Activated CD4-positive, alpha-beta T cell treated with anti-CD3 and anti-CD28 coated beads, Interleukin-2, Interleukin-6, amounts not matched to agents 100 ng/mL and 50 ng/mL, durations not matched to agents 16 hours and 8 hours (primary cell): ENCODE measurements at places on chromosomes 5 and 9.
A peak's percentile ranks its signal among the peaks of the same experiment; 100 is the strongest.

- no peak for DNase-seq
Measured at GRCh38 chr9:91560301-91560700, 136.7 kb upstream of the NFIL3 start.

DNA sequence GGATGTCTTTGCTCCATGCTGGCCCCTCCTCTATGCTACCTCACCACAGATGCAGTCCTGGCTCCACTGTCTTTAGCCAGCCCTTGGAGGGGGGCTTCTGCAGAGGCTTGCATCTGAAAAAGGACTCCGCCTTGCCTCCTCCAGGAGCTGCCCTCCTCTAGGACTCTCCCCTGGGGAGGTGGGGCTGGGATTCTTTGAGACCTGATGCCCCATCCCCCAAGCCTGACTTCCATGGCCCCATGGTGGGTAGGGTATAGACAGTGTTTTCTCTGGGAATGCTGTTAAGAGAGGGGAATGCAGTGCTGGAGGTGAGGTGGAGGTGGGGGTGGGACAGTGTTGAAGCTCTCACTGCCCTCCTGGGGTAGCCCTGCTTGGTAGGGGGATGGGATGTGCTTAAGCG lies 14.3 kb downstream of the JADE2 start:
- DNase-seq: no peak

- no peak for DNase-seq
Measured at GRCh38 chr9:7212101-7212500, 454.3 kb downstream of the KDM4C start.

- no peak for DNase-seq
Measured at GRCh38 chr5:65808251-65808741, 86.3 kb downstream of the NLN start.

DNA sequence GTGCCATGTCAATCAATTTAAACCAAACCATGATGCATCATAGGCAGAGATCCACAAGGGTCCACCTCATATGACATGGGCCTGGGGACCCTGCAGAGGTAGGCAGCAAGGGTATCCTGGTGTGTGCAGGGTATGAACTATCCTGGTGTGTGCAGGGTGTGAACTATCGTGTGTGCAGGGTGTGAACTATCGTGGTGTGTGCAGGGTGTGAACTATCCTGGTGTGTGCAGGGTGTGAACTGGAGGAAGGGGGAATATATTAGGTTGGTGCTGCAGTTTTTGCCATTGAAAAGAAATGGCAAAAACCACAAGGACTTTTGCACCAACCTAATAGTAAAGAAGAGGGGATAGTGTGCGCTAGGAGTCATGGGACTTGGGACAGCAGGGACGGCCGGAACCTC lies 50.0 kb downstream of the MFAP3 start:
- DNase-seq: no peak

GRCh38 chr5:111869681-111870080 lies 112.7 kb upstream of the NREP start:
- DNase-seq: no peak

- DNase-seq: no peak
Measured at GRCh38 chr9:4086119-4087090, 213.5 kb downstream of the GLIS3 start.

GRCh38 chr9:131804826-131805225 lies 65.0 kb upstream of the RAPGEF1 start:
- no peak for DNase-seq

GRCh38 chr9:110049699-110050450 lies 158.1 kb downstream of the C9orf152 start:
- DNase-seq: peak; percentile 47

DNA sequence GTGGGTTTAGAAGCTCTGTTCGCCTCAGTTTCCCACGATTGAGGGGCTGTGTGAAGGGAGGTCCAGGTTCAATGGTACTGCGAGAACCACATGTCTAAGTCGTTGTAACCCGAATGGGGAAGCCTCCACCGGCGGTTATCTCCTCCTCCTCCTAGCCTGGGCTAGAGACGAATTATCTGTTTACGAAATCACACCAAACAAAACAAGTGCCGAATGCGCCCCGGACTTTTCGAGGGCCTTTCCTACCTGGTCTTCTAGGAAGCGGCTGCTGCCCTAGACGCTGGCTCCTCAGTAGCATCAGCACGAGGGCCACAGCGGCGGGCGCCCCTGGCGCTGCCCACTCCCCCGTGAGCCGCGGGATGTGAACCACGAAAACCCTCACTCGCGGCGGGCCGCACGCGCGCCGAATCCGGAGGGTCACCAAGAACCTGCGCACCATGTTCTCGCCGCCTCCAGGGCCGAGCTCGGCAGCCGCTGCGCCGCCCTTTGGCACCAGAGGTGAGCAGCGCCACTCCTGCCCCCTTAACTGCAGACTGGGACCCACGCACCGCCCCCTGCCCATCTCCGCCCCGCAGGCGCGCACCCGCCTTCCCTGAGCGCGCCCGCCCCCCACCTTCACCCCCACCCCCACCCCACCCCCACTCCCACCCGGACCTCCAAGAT lies at the start of gene CDKN2A:
Gene CDKN2A, minus strand, starts transcription at position 500 of the 663 bp plus-strand sequence.
- peak; percentile 56 for DNase-seq

- no peak for DNase-seq
Measured at GRCh38 chr9:90000925-90001324, 396.1 kb downstream of the GADD45G start.

GRCh38 chr9:25557645-25558300 lies 120.5 kb downstream of the TUSC1 start:
- DNase-seq: no peak

DNA sequence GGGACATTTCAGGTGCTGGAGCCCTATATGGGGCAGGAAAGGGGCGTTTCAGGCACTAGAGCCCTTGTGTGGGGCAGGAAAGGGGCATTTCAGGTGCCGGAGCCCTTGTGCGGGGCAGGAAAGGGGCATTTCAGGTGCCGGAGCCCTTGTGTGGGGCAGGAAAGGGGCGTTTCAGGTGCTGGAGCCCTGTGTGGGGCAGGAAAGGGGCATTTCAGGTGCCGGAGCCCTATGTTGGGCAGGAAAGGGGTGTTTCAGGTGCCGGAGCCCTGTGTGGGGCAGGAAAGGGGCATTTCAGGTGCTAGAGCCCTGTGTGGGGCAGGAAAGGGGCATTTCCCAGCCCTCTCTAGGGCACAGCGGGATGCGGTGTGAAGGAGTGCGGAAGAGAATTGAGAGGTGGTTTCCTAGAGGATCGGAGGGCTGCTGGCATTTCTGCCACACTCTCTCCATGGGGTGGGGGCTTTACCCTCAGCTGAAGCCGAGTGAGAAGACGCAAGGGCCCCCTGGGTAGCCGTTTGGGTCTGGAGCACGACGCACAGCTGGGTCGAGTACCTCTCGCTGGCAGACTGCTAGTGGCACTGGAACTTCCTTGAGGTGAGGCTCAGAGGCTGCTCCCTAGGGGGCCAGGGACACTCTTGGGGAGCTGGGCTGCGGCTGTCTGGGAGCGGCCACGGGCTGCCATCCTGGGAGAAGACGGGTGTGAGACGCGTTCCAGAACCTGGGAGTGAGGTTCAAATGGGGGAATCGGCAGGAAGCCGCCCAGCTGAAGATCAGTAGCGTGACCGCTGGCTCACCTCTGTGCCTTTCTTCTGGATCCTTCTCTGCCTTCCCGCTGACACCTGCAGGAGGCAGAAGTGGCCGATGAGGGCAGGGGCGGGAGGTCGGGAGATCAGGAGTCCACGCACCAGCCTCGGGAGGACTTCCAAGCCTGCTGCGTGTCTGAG lies 122.6 kb upstream of the IRX4 start:
- DNase-seq: no peak

DNA sequence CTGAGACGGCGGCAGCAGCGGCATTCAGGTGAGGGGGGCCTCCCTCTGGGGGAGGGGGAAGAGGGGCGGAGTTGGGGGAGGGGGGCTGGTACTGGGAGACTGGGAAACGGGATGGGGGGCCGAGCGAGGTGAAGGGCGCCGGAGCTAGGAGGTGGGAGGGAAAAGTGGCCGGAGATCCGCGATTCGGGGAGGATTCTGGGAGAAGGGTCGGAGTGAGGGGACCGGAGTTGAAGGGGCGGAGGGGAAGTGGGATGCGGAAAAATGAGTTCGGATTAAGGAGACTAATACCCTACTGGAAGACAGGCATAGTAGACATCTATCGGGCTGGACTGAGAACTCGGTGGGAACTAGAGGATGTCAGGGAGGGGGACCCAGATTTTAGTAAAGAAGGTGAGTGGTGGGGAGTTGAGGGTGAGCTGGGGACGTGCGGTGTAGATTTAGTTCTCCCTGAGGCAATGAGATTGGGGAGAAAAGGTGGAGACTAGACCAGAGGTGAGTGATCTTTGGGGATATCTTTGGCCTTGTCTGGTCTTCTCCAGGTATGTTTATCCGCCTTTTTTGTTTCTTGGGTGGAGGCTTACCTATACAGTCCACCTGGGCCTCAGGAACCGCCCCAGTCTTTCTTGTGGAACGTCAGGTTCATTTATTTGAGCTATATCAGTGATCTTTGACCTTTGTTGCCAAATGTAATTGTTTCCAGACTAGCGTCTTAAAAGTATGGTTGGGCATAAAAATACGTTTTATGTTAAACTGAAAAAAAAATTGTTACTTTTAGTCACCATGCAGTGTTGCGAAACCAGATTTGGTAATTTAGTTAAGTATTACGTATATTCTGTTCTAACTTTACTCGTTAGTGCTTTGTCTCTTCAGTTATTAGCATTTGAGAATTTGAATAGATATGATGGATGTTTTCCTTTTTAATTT lies 632 bp downstream of the UBAP1 start:
- no peak for DNase-seq

GRCh38 chr5:128687930-128688329 lies 149.9 kb upstream of the FBN2 start:
- DNase-seq: no peak

GRCh38 chr5:73433982-73434342 lies 14.6 kb downstream of the FOXD1 start:
- DNase-seq: no peak

DNA sequence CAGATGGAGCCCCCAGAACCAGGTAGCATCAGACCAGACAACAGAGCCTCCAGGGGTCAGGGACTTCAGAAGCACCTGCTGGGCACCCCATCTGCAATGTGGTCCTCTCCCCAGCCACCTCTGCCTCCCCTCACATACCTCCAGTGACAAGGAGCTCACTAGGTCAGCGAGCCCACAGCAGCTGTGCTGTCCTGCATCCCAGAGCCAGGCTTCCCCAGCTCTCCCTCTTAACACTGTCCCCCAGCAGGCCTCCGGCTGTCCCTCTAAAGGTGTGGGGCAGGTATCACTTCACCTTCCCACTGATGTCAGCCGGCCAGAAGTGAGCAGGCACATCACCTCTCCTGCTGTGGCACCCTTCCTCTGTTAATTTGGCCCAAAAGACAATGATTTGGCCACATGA lies 83.6 kb downstream of the LMX1B start:
- DNase-seq: no peak

DNA sequence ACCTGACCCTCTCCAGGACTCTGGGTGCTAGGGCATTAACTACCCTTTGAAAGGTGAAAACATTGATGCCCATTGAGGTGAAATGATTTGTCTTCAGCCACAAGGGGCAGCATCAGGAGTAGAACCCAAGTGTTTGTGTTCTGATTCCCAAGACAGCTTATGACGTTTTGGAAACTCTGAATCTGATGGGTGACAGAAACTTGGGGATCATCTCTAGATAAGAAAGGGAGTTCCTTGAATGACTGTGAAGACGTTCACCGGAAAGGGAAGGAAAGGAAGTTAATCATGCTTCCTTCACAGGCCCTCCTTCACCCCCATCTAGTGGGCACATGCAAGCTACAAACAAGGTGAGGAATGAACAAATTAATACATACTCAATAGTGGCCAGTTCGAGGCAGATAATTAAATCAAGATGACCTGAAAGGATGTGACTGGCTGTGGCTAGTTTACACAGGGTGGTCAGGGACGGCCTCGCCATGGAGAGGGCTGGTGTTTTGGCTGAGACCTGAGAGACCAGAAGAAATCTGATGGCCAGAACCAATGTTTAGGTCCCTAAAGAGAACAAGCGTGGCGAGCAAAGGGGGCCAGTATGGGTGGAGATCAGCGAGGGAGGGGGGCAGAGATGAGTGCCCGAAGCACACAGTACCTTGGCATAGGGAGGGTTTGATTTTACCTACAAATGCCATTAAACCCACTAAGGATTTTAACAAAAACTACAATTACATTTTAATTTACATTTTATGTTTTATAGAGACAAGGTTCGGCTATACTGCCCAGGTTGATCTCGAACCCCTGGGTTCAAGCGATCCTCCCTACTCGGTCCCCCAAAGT lies 937 bp upstream of the SLC26A2 start:
- DNase-seq: peak; percentile 85

DNA sequence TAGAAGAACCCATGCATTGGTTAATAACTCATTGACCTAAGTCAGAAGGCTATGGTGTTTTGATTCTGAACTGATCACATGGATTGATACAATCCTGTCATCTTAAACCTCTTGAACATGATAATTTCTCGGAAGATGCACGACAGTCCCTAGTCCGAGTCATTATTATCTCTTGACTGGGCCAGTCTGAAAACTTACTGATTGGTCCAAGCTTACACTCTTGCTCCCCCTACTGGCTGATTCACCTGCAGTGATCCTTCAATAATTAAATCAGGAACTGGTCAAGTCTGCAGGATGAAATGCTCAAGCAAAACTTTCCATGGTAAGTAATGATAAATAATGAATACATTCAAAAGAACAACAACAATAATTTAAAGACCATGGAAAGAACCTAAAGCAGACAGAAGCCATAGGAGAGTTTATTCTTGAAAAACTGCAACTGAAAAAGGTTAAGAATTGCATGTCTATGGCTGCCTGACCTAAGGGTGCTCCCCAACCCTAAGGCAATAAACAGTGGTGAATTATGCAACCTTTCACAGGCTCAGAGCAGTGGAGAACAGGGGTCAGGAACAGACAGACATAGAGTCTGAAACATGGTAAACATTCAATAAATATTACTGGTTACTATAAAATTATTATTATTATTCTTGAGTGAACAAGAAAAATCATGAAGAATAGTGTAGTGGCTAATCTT lies 79.3 kb downstream of the BRINP1 start:
- peak; percentile 42 for DNase-seq

GRCh38 chr9:138103111-138103848 lies 225.7 kb downstream of the CACNA1B start:
- no peak for DNase-seq

GRCh38 chr5:150734579-150735384 lies 24.0 kb downstream of the DCTN4 start:
- peak; percentile 55 for DNase-seq

GRCh38 chr9:115717711-115718173 lies 435.8 kb upstream of the PAPPA start:
- no peak for DNase-seq

DNA sequence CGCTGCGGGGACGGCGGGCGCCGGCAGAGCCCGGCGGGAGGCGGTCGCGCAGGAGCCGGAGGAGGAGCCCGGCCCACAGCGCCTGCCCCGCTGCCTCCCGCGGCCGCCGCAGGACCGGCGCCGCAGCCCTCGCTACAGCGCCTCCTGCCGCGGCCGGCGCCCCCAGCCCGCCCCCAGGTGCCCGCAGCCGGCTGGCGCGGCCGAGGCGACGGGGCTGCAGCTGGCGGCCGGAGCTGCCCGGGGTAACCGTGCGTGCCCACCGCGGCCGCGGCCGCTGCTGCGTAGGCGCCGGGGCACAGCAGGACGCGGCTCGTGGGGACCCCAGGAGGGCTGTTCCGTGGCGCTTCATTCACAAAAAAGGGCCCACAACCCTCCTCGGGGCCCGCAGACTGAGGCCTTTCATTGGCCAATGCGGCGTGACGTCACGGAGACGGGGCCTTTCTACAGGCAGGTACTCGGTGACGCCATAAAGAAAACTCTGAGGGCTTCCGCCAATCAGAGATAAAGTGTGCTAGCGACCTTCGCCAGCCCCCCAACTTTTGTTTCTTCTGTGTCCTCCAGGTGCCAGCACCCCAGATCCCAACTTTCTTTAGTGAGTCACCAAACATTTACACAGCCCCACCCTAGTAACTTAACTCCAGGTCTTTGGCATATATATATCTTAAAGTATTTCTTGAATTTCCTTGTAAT lies at the start of gene CDC14B:
Gene CDC14B, minus strand, starts transcription at position 353 of the 690 bp plus-strand sequence. CDS start 465 bp downstream, outside the sequence.
- DNase-seq: peak; percentile 87

GRCh38 chr9:106587042-106587441 lies 275.9 kb upstream of the ZNF462 start:
- DNase-seq: no peak
